ENCODE measurements at places on chromosomes 6 and 20. TPM values are rescaled to one million over a fixed set of nuclear protein-coding genes. Genes with fewer than 3 reads are reported as not detected.

Gene SEMG1
- not detected for total RNA-seq

Gene RIPPLY2
- not detected for total RNA-seq

Gene FAM162B
- total RNA-seq = not detected

Gene LHFPL5
- total RNA-seq = 0.07 TPM

Gene RNF144B
- total RNA-seq = 142 TPM

Gene PRKN
- total RNA-seq = 1.9 TPM

Gene CASS4
- 0.64 TPM for total RNA-seq

Gene PAK5
- total RNA-seq = not detected

Gene TMEM217
- total RNA-seq = 0.68 TPM

Gene JPH2
- total RNA-seq = 0.68 TPM

Gene SCGN
- total RNA-seq = not detected

Gene ULBP2
- total RNA-seq = 8.2 TPM

Gene BNIP5
- not detected for total RNA-seq

Measured in nasal cavity respiratory epithelium epithelial cell of viscerocranial mucosa (primary cell).